ENCODE measurements at places on chromosomes 3 and 15. TPM values are rescaled to one million over a fixed set of nuclear protein-coding genes. Genes with fewer than 3 reads are reported as not detected.

DNA sequence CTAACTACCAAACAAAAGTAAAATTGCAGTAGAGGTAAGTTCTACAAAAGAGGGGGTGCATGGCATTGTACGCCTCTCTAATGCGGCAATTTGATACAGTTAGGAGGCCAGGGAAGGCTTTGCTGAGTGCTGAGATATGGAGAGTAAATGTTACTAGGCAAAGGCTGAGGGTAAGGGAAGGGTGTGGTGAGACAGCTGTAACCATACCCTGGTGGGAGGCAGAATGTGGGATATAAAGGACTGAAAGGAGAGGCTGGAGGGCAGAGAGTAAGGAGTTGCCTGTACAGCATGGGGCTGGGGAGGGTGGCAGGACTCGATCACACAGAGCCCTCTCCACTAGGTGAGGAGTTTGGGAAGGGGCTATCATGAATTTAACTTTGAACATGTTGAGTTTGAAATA lies 106.3 kb downstream of the PDCD6IP start:
- no peaks in the 10 kb centered on the region for H3K4me1 ChIP-seq
- no peak overlapping the region for H3K4me3 ChIP-seq
- H3K27me3 ChIP-seq = no peaks in the 10 kb centered on the region
- no peaks in the 10 kb centered on the region for H3K36me3 ChIP-seq

- no peaks in the 10 kb centered on the region for H3K36me3 ChIP-seq
- no peaks in the 10 kb centered on the region for H3K27me3 ChIP-seq
- DNase-seq = no peak
- no peak overlapping the region for H3K27ac ChIP-seq
Observed at GRCh38 chr3:14329116-14329830, 73.1 kb upstream of the SLC6A6 start.

- DNase-seq = no peak
- H3K36me3 ChIP-seq = peaks cover 29% of the 10 kb centered on the region
- no peak overlapping the region for H3K4me3 ChIP-seq
- peaks cover 37% of the 10 kb centered on the region for H3K4me1 ChIP-seq
Observed at GRCh38 chr3:138684396-138684795, 75.8 kb downstream of the FAIM start.

- peaks cover 13% of the 10 kb centered on the region for H3K4me1 ChIP-seq
- DNase-seq = peak; percentile 93
- H3K27ac ChIP-seq = no peak overlapping the region
- H3K36me3 ChIP-seq = no peaks in the 10 kb centered on the region
- peak overlapping the region; percentile 61 for H3K4me3 ChIP-seq
Observed at GRCh38 chr3:126389112-126389793, 5.5 kb upstream of the CFAP100 start.

The CDCP1 gene
- 0.16 TPM for polyA plus RNA-seq

The TLR9 gene
- polyA plus RNA-seq = not detected

The EPHB3 gene
- polyA plus RNA-seq = 0.01 TPM

DNA sequence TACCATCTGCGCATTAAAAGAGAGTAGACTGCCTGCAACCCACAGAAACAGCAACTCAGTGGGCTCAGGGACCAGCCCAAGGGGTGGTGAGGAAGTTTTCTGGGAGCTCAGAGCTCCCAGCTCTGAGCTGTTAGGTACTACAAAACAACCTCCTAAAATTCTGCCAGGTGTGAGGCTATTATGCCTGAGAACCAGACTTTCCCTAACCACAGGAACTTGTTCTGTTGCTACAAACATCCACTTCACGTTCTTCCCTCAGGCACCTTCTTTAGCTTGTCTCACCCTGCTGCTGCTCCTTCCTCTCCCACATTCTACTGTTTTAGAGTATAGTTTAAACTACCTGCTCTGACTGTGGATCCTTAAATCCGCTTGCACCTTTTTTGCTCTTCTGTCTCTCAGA lies 399.4 kb downstream of the ROBO1 start:
- no peak for DNase-seq
- no peaks in the 10 kb centered on the region for H3K27me3 ChIP-seq
- no peak overlapping the region for H3K4me3 ChIP-seq

GRCh38 chr3:178434206-178434805 lies 101.9 kb upstream of the KCNMB2 start:
- no peaks in the 10 kb centered on the region for H3K36me3 ChIP-seq
- H3K4me3 ChIP-seq = no peak overlapping the region
- no peak for DNase-seq
- no peak overlapping the region for H3K27ac ChIP-seq
